Kasumi-1 (cell line): ENCODE measurements at places on chromosomes 1 and 21.
A peak's percentile ranks its signal among the peaks of the same experiment; 100 is the strongest.

DNA sequence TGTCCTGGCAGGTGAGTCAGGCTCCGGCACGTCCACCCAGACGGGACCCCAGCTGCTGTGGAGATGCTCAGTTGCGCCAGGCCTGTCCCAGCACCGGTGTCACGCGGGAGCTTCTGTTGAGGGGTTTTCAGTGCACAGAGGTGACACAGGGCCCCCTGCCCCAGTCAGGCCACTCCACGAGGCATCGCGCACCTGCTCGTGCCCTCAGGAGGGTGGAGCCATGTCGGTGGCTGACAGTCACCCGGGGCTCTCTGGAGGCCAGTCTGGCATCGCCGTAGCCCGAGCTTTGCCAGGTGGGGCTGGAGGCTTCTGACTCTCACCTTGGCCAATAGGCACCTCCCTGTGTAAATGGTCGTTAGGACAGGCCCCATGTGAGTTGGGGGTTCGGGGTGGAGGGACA lies 11.1 kb downstream of the TMEM240 start:
- no peak for DNase-seq

DNA sequence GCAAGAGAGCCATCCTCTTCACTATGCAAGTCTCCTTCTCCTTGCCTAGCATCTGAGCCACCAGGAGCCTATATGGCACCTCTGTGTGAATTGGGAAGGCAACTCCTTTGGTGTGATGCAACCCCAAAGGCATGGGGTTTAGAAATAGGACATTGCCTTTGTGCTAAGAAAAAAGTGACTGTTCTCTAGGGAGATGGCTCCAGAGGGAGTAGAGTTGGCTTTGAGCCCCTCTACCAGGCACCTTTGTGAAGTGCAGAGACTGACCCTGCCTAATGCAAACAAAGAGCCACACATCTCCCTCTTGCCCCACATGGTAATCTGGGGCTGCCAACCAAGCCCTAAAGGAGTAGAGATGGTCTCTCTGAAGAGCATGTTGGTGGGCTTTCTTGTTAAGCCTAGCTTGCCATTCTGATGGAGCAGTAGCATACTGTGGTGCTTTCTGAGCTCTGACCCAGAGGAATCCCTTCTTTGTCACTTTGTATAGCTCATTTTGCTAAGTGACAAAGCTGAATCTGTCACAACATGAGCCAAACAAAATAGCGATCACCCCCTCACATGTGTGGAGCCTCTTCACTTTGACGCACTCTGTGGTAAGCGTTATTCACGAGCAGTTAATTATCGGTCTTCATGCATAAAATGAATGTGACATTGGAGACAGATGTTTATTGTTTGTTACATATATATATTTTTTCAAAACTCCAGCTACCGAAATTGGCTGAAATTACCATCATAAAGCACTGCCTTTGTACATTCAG lies 74.4 kb downstream of the RWDD3 start:
- DNase-seq: no peak

DNA sequence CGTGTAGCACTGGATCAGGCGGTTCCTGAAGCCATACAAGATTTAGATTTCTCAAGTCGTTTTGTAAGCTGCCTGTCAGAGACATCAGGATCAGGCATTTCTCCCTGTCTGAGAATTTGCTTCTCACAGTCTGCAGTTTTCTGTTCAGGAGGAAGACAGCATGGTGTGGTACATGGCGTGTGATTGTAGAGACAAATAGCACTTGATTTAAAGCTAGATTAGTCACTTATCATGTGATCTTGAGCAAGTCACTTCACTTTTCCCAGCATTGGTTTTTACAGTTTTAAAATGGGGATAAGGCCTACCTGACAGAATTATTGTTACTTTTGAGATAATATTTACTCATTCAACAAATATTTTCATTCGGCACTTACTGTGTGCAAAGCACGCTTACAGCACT lies 63.3 kb downstream of the AK4 start:
- no peak for DNase-seq

GRCh38 chr1:2136386-2137235 lies 58.0 kb downstream of the FAAP20 start:
- DNase-seq: no peak

GRCh38 chr21:45016406-45017038 lies 57.9 kb upstream of the ADARB1 start:
- no peak for DNase-seq

DNA sequence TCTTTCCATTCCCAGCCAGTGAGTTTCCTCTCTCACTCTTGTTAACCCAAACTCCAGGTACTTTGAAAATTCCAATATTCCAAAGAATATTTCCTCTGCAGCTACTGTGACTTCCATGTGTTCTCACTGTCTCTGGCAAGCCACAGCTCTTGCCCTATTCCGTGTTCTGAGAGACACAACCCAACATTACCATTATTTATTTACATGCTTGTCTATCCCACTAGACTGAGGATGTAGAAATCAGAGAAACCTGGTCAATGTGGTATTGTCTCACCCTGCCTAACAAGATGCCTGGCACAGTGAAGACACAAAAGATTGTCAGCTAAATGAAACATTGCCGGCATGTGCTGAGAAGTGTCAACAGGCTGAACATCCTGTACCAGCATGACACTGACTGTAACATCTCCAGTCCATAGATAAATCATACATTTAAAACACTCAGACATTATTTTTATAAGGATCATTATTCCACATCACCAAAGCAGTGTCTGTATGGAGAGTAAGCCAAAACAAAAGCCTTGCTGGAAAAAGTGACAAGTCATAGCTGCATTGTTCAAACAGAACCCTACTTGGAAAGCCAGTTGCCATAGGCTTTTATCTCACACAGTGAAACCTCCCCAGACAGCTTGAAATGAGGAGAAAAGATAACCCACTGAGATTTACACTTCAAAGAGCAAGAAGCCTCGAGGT lies 72.3 kb downstream of the SIPA1L2 start:
- no peak for DNase-seq

GRCh38 chr1:38029685-38030511 lies 16.7 kb downstream of the POU3F1 start:
- peak; percentile 42 for DNase-seq

- DNase-seq: no peak
Measured at GRCh38 chr1:218436997-218437396, 91.9 kb downstream of the TGFB2 start.

DNA sequence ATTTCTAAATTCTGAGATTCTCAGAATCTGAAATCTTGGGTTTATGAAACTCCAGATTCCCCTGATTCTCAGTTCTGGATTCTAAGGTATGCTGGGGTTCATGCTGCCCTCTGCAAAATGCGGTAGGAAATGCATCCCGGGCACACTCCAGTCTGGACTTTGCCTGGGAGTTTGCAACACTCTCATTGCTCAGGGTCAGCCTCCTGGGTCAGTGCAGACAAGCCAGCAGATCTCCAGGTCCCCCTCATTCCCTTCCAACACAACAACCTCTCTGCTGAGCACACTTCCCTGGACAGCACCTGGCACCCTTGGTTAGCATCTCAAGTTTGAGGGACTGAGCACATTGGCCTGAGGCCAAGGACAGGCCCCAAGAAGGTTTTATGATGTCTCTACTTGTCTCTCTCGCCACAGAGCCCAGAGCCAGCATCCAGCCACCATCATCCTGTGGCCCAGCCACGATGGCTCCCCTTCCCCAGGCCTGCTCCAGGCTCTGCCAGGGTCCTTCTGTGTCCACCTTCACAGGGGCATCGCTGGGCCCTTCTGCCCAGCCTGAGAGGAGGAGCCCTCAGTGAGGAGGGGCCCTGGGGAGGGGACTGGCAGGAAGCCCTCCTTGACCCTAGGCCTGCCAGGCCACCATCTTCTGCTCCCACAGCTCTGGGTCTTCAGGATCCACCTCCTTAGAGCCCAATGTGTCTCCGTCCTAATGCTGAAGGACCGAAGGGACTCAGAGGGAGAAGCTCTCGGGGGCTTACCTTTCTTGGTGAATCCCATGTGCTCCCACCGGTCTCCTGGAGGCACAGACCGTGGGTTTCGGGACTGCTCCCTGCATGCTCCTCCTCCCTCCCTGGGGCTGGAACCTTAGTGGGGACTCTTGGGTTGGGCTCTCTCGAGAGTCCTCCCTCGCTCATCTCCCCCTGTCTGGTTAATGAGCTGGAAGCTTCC lies 550.7 kb downstream of the PTPRU start:
- DNase-seq: no peak

DNA sequence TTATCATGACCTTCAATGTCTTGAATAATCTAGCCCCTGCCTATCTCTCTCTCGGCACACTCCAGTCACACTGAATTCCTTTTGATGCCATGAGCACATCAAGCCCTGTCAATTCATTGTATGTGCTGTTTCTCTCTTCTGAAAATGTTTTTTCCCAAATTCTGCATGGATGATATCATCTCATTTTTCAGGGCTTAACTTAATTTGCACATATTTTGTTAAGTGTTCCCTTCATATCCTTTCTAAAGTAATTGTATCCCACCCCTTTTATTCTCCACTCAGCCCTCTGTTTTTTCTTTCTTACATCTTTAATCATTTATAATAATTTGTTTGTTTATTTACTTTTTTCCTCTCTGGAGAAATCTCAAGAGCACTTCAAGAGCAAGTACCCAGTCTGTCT lies 149.9 kb downstream of the ZNF326 start:
- DNase-seq: no peak

DNA sequence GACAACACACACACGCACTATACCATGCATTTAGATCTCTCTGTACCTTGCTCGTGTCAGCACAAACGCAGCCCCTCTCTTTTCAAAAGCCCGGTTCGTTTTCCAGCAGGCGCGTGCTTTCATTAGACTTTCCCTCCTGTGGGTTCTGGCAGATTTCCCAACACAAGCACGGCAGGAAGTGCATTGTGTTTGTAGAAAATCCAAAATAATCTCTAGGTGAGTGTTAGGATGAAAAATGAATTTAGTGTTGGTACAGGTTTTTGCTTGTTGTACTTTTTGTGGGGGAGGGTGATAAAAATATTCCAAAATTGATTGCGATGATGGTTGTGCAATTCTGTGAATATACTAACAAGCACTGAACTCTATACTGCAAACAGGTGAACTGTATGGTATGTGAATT lies 54.1 kb upstream of the POFUT2 start:
- DNase-seq: no peak

- DNase-seq: no peak
Measured at GRCh38 chr1:226761322-226761721, 22.2 kb upstream of the ITPKB start.

- no peak for DNase-seq
Measured at GRCh38 chr1:93416183-93416582, 31.7 kb upstream of the FNBP1L start.

DNA sequence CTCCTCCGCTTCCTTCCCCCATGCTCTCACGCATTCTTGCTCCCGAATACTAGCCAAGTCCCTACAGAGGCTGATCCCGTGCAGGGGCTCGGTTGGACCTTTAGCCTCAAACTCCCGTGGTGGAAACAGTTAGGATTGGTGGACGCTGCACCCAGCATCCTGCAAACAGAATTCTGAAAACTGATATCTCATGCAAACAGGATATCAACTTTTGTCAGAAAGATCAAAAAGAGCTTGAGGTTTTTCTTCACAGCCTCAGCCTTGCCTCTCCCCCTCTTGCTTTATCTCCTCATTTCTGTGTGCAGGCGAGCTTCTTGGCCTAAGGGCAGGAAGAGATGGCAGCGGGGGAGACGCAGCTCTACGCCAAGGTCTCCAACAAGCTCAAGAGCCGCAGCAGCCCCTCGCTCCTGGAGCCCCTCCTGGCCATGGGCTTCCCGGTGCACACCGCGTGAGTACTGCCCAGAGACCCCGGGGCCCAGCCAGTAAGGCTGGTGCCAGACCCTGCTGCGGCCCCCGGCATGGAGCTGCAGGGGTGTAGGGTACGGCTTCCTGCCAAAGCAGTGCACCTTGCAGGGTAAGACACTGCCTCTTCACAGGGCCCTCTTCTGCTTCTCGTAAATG lies at the start of gene UBASH3A:
Gene UBASH3A, plus strand, starts transcription at position 292 of the 621 bp plus-strand sequence. Its CDS starts 44 bp downstream, at position 336.
- no peak for DNase-seq
